ENCODE measurements at places on chromosomes 4 and X. TPM values are rescaled to one million over a fixed set of nuclear protein-coding genes. Genes with fewer than 3 reads are reported as not detected.

EVC2 gene
- total RNA-seq = 11.7 TPM

DIPK2B gene
- 4.0 TPM for total RNA-seq

GAGE2A gene
- not detected for total RNA-seq

SYTL5 gene
- 2.3 TPM for total RNA-seq

RAB41 gene
- not detected for total RNA-seq

DGKQ gene
- total RNA-seq = 17.5 TPM

VCX3A gene
- not detected for total RNA-seq

AKAP14 gene
- total RNA-seq = not detected

SLC2A9 gene
- 2.2 TPM for total RNA-seq

SMPX gene
- total RNA-seq = 126 TPM

TCEAL6 gene
- total RNA-seq = not detected

SLC26A1 gene
- not detected for total RNA-seq

DCAF12L1 gene
- total RNA-seq = 6.4 TPM

SLITRK2 gene
- total RNA-seq = not detected

FAM149A gene
- 101 TPM for total RNA-seq

UGT2B10 gene
- not detected for total RNA-seq

TLL1 gene
- total RNA-seq = 2.2 TPM

PIGA gene
- 1.2 TPM for total RNA-seq

LUZP4 gene
- not detected for total RNA-seq

XPNPEP2 gene
- total RNA-seq = 16.3 TPM

CSN1S1 gene
- not detected for total RNA-seq

ALPK1 gene
- total RNA-seq = 19.3 TPM

PLK4 gene
- total RNA-seq = 10.4 TPM

FGFR3 gene
- 30.3 TPM for total RNA-seq

RBM10 gene
- 1.8 TPM for total RNA-seq

LRP2BP gene
- total RNA-seq = not detected

ARHGEF9 gene
- total RNA-seq = 11.0 TPM

TCEAL8 gene
- 70.0 TPM for total RNA-seq

RAB39B gene
- total RNA-seq = 0.29 TPM

RHOH gene
- 4.8 TPM for total RNA-seq

TAF7L gene
- not detected for total RNA-seq

GJB1 gene
- not detected for total RNA-seq

PPP1R2C gene
- total RNA-seq = not detected

CRMP1 gene
- 7.7 TPM for total RNA-seq

PIM2 gene
- 6.1 TPM for total RNA-seq

ADH1A gene
- not detected for total RNA-seq

AP1AR gene
- total RNA-seq = 13.9 TPM

SPANXA1 gene
- not detected for total RNA-seq

PLAC8 gene
- total RNA-seq = 265 TPM

POLN gene
- total RNA-seq = 5.1 TPM

GPR78 gene
- total RNA-seq = not detected

SERTM2 gene
- 0.73 TPM for total RNA-seq

F8A2 gene
- not detected for total RNA-seq

RIPPLY1 gene
- not detected for total RNA-seq

C1GALT1C1 gene
- 2.7 TPM for total RNA-seq

INTS6L gene
- 41.7 TPM for total RNA-seq

SOX3 gene
- not detected for total RNA-seq

AREG gene
- total RNA-seq = not detected

FRG2 gene
- total RNA-seq = not detected

LEF1 gene
- 2.3 TPM for total RNA-seq

FAAH2 gene
- total RNA-seq = not detected

NALF2 gene
- total RNA-seq = 0.18 TPM

Measured in stomach (tissue), 19 donors.